Astrocyte (in vitro differentiated cells and primary cell): ENCODE measurements at places on chromosomes 6 and 20. TPM values are rescaled to one million over a fixed set of nuclear protein-coding genes. Genes with fewer than 3 reads are reported as not detected.

DNA sequence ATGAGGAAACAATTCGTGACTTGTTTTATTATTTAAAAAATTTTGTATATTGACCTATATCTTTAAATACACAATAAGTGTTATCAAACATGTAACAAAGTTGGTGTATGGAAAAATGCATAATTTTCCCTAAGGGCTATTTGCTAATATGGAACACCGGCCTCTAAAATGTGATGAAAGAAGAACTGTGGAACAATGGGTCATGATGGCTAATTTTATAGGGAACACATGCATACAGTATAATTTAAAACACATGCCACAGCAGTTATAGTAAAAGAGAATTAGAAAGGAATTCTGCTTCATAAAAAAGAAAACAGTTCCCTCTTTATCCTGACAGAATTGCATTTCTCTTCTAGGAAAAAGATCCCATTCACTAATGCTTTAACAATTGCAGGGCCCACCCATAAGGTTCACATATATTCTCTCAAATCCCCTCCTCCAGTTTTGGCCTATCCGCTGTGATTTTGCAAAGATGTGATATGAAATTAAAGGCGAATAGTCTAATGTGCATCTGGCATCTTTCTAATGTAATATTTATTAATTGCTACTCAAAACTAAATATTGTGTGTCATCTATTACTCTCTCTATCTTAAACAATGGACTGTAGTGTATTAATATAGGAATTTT, 628.1 kb upstream of the CITED2 start:
- DNase-seq, result no peak
- no peak overlapping the region for H3K4me3 ChIP-seq
- no peaks in the 10 kb centered on the region for H3K36me3 ChIP-seq
- no peaks in the 10 kb centered on the region for H3K27me3 ChIP-seq
- H3K27ac ChIP-seq, result no peak overlapping the region

- H3K4me3 ChIP-seq, result no peak overlapping the region
- no peaks in the 10 kb centered on the region for H3K36me3 ChIP-seq
- H3K4me1 ChIP-seq, result no peaks in the 10 kb centered on the region
- DNase-seq, result no peak
Measured at GRCh38 chr6:48904809-48905208, 558.2 kb downstream of the MMUT start.

DNA sequence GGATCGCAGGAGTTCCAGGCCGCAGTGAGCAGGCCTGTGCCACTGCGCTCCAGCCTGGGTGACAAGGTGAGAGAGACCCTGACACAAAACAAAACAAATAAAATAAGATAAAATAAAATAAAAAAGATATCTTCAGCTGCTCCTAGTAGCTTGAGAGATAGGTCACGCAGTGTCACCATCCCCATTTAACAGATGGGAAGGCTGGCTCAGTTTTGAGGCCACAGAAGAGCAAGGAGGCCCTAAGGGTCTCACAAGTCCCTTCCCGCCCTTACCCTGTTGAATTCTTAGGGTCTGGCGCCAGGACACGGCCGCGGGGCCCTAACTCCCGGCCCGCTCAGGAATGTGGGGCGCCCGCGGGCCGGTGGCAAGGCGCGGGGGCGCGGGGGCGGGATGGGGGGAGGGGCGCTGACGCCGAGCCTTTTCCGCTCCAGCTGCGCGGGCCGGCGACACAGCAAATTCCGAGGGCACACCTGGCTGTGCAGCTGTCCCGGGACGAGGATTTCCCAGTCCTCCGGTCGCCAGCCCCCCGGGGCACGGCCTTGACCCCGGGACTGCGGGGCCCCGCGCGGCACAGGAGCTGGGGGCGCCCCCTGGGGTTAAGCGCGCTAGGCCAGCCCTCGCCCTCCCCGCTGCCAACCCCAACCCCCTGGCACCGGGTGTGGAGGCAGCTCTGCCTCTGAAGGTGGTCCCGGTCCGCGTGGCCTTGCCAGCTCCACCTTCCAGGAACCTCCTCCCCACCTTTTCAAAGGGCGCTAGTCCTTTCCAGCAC, 10.3 kb upstream of the R3HDML start:
- no peaks in the 10 kb centered on the region for H3K4me1 ChIP-seq
- DNase-seq, result no peak
- no peaks in the 10 kb centered on the region for H3K27me3 ChIP-seq
- H3K27ac ChIP-seq, result no peak overlapping the region
- H3K36me3 ChIP-seq, result no peaks in the 10 kb centered on the region

DNA sequence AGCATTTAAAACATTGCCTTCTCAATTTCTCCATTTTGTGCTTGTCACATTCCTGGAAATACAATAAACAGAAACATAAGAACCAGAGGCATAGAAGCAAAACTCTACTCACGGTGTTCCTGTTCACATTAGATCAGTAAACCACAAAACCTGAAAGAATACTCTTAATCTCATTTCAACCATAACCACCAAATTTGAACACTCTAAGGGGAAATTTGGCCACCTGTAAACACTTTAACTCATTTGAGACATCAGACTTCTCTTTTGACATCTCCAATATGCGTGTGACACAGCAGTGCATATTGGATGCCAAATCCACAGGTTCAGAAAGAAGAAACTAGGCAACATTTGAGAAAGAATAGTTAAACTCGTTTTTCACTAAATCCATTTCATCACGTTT, 153.8 kb upstream of the IRAK1BP1 start:
- no peak overlapping the region for H3K4me3 ChIP-seq
- no peaks in the 10 kb centered on the region for H3K27me3 ChIP-seq
- H3K4me1 ChIP-seq, result no peaks in the 10 kb centered on the region

DNA sequence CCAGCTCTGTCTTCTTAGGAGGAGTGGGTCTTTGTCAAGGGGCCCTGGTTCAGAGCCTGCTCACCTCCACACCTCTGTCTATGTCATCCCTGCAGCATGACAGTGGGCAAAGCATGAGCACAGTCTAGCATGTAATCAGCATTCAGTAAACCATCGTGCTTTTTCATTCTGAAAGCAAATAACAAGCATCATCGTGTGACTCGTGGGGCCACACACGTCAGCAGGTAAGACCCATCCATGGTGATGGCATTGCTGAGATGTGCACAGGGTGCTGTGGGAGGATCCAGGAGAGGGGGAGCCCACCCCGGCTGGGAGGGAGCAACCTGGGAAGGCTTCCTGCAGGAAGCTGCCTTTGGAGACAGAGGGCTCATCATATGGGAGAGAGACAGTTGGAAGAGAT, 106.7 kb downstream of the TMEM242 start:
- H3K4me3 ChIP-seq, result no peak overlapping the region
- no peak overlapping the region for H3K27ac ChIP-seq
- H3K27me3 ChIP-seq, result no peaks in the 10 kb centered on the region
- H3K36me3 ChIP-seq, result no peaks in the 10 kb centered on the region
- H3K4me1 ChIP-seq, result peaks cover 25% of the 10 kb centered on the region
- no peak for DNase-seq

DNA sequence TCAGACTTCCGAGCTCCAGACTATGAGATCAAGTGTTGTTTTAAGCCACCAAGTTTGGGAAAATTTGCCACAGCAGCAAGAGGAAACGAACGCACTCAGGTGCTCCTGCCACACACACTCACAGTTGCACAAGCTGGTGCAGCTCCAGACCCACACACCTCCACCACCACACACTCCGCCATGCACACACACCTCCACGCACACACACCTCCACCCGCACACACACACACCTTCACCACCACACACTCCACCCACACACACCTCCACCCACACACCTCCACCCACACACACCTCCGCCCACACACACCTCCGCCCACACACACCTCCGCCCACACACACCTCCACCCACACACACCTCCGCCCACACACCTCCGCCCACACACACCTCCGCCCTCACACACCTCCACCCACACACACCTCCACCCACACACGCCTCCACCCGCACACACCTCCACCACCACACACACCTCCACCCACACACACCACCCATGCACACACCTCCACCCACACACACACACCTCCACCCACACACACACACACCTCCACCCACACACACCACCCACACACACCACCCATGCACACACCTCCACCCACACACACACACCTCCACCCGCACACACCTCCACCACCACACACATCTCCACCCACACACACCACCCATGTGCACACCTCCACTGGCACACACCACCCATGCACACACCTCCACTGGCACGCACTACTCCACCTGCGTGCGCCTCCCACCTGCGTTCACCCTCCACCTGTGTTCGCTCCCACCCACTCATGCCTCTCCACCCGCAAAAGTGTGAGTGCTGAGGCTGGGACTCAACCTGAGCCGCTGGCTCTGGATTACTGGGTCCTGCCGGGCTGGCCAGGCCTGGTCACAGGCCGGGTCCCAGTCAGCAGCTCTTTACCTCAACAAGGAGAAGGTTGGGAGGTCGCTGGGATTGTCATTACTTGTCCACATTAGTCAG, 175.6 kb downstream of the BMP7 start:
- DNase-seq, result no peak
- no peak overlapping the region for H3K4me3 ChIP-seq
- no peaks in the 10 kb centered on the region for H3K36me3 ChIP-seq
- no peaks in the 10 kb centered on the region for H3K4me1 ChIP-seq
- no peak overlapping the region for H3K27ac ChIP-seq

Gene OPRL1
- 2.8 and 3.6 TPM in 2 replicates for total RNA-seq

Gene NKX2-2
- not detected in 2 replicates for total RNA-seq
